ENCODE measurements at places on chromosomes 3 and 15.

- no peak for DNase-seq
Measured at GRCh38 chr15:25525741-25526140, 86.9 kb upstream of the UBE3A start.

DNA sequence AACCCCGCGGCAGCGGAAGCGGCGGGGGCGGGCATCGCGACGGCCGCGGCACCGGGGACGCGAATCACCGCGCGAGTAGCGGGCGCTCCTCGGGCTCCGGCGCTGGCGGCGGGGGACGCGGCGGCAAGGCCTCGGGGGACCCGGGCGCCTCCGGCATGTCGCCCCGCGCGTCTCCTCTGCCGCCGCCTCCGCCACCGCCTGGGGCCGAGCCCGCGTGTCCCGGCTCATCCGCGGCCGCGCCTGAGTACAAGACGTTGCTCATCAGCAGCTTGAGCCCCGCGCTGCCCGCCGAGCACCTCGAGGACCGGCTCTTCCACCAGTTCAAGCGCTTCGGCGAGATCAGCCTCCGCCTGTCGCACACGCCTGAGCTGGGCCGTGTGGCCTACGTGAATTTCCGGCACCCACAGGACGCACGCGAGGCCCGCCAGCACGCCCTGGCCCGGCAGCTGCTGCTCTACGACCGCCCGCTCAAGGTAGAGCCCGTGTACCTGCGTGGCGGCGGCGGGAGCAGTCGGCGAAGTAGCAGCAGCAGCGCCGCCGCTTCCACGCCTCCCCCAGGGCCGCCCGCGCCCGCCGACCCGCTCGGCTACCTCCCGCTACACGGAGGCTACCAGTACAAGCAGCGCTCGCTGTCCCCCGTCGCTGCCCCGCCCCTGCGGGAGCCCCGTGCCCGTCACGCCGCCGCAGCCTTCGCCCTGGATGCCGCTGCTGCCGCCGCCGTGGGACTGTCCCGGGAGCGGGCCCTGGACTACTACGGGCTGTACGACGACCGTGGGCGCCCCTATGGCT is 675 bp downstream of the RBM15B start:
- no peak for DNase-seq

DNA sequence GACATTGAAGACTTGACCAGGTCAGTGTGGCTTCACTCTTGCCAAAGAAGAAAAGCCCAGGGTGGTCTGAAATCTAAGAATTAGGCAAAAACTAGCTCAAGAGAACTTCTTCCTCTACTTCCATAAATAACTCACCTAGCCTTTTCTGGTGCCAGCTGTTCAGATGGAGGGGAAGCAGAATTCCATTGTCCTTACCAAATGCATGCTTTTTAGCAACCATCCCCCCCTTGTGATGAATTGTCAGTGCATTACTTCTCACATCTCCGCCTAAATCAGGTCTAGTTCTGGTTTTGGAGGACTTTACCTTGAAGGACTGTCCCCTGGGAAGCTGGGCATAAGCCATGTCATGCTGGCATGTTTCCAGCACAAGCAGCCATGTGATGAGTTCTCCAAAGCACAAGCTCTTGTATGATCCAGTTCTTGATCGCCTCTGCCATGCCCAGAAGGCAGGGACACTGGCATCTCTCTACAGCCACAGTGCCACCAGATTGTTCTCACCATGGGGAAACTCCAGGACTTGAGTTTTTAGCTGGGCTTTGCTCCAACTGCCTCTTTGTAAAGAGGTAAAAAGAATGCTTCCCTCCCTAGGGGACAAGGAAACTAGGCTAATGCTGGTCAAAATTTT is 96.4 kb upstream of the IL12A start:
- no peak for DNase-seq

DNA sequence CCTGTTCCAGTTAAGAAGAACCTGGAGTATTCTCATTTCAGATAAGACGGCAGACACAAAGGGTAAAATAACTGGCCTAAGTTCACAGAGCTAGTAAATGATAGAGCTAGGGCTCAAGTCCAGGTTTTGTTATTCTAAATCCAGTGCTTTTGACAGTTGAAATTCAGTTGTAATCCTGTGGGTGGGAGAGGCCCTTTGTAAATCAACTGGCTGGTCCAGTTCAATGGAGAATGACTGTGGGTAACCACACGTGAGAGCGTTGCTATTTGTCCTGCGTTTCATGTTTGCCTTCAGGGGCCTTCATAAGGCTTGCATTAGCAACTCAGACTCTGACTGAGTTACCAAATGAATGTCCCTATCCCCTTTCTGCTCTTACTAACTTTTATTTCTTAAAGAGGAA is 24.2 kb upstream of the CD96 start:
- no peak for DNase-seq

GRCh38 chr15:58522865-58523264 is 91.1 kb downstream of the LIPC start:
- DNase-seq, result no peak

DNA sequence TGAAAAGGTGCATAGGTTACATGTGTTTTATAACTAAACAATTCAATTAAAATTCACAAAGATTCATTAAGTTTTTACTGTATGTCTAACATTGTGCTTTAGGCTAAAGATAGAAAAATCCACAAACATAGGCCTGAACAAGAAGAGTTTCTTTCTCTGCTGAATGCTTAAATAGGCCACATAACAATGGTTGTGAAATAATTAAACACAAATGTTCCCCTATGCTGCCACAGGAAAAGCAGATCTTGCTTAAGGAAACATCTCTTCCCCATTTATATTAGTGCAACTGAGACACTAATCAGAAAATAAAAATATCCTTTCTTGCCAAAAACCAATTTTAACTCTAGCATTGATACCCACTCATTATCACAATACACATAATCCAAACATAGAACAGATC is 725.4 kb upstream of the DPPA4 start:
- no peak for DNase-seq

GRCh38 chr15:50876260-50876988 is 32.1 kb upstream of the AP4E1 start:
- DNase-seq, result no peak

GRCh38 chr3:128879991-128880390 is 571 bp downstream of the ACAD9 start:
- DNase-seq, result no peak

DNA sequence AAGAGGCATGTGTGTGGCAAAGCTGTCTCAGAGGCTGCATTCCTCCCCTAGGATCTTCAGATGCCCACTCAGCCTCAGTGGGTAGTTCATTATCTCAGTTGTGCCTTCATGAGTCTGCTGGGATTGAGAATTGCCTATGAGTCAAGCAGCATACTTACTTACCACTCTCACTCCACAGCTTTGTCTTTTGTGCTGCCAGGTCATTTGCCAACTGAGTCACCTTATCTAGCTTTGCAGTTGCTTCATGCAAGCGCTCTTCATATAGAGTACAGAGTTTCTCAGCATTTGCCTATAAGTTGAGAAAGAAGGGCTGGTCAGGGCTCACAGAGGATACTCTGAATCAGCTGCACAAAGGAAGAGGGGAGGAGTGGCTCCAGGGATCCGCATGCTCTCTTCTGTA is 89.5 kb downstream of the MYH15 start:
- no peak for DNase-seq

- DNase-seq, result no peak
Measured at GRCh38 chr15:48806151-48806550, 4.7 kb downstream of the CEP152 start.

DNA sequence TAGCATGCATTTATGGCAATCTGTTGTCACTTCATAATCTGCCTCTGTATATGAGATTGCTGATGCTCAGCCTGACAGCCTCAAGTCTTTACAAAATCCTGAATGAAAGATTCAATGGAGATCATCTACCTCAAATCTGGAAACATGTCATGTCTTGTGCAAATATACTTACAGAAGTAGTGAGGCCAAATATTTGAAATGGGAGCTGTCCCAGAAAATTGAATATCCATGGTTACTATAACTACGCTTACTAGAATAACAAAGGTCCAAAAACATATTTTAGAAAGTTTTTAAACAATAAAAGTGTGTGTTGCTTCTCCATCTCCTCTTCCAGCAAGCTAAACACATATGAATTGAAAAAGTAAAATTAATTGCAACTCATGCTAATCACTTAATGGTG is 133.2 kb upstream of the DPH6 start:
- no peak for DNase-seq

GRCh38 chr15:69782139-69782658 is 315.5 kb downstream of the TLE3 start:
- no peak for DNase-seq

DNA sequence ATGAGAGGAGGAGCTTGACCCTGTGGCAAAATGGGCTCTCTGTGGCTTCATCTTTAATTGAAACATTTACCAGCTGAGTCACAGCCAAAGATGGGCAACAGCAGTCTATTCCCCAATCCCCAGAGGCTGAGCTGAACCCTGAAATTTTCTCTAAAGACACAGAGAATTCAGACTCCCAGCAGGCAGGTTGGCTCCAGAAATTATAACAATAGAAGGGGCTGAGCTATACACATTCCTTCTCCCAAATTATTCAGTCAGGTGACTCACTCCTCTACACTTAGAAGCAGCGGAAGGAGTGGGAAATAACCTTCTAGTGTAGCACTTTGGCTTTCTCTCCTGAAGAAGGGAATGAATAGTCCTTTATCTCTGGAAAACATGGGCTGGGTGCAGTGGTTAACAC is 264.3 kb upstream of the ARHGEF26 start:
- DNase-seq, result no peak

DNA sequence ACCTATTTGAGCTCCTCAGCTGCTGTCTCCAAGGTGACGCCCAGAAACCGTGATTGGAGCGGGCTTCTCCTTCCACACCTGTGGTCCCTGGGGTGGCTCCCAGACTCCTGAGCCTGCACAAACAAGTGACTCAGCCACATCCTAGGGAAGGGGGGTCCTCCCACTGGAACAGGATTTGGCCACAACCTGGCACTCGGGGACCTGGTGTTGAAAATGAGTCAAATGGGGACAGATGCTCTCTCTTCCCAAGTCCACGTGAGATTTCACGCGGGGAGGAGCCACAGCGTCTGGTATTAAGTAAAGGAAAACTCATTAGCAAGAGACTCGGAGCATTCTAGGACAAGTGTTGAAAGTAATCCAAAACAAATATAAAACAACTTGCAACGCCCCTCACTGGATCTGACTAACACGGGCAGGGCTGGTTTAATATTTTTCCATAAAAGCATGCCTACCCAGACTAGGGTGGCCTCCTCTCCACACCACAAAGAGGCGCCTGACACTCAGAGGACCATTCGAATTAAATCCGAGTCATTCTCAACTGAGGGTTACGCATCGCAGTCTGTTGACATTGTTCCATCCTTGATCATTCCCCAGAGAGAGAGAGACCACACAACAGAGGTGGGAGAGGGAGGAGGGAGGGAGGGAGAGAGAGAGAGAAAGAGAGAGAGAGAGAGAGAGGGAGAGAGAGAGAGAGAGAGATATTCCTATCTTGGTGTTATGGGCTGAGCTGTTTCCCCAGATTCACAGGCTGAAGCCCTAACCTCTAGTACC is 74.4 kb downstream of the MGLL start:
- DNase-seq, result no peak

- no peak for DNase-seq
Measured at GRCh38 chr3:152299249-152299976, 30.7 kb downstream of the MBNL1 start.

DNA sequence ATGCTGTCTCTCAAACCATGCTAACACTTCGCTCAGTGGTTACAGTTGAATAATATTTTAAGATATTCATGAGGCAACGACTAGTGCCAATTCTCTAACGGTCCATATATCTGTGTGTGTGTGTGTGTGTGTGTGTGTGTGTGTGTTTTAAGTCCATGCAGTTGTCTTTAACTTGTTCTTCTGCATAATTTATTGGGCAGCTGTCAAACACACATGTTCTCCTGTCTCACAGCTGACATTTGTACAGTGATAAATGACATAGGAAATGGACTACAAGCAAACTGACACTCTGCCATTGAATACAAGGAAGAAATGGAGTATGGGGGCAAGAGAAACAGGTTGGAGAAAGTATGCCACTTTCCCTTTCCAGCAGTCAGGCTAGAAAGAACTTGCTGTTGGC is 172.0 kb downstream of the PDZRN3 start:
- DNase-seq, result no peak

- no peak for DNase-seq
Measured at GRCh38 chr3:50295553-50296431, 3.4 kb downstream of the HYAL3 start.

GRCh38 chr3:16060358-16060852 is 114.1 kb upstream of the GALNT15 start:
- DNase-seq, result no peak

Data from activated CD8-positive, alpha-beta memory T cell treated with anti-CD3 and anti-CD28 coated beads for 1 hour (primary cell).